ENCODE measurements at places on chromosomes 1 and 21. TPM values are rescaled to one million over a fixed set of nuclear protein-coding genes. Genes with fewer than 3 reads are reported as not detected.

Gene GPR37L1
- total RNA-seq: 0.06 TPM

Gene SH2D2A
- total RNA-seq: 2.7 TPM

Gene RGS13
- total RNA-seq: 1.5 TPM

Gene LCE2D
- not detected for total RNA-seq

Gene GRIK3
- 0.68 TPM for total RNA-seq

All from aorta (tissue), 5 donors.